DMS79 (cell line): ENCODE measurements at places on chromosomes 1 and 21.

GRCh38 chr1:227343206-227343605, 24.9 kb upstream of the CDC42BPA start:
- no peak for DNase-seq

DNA sequence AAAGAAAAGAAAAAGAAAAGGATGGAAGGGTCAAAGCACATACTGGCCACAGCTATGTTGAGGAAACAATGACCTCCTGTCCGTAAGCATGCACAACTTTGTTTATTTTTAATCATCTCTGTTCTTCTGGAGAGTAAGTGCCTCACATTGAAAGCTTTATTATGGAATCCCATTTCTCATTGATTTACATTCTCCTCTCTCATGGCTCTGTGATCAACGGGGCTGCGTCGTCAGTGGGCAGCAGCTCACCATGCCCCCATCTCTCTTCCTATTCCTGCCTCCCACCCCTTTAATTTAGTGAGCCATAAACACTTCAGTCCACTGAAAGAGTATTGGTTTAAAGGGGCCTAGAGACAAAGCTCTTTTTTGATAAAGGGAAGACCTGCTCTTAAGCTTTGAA, 98.9 kb downstream of the KAZN start:
- no peak for DNase-seq

GRCh38 chr1:48019714-48020315, 22.6 kb upstream of the TRABD2B start:
- DNase-seq = no peak

DNA sequence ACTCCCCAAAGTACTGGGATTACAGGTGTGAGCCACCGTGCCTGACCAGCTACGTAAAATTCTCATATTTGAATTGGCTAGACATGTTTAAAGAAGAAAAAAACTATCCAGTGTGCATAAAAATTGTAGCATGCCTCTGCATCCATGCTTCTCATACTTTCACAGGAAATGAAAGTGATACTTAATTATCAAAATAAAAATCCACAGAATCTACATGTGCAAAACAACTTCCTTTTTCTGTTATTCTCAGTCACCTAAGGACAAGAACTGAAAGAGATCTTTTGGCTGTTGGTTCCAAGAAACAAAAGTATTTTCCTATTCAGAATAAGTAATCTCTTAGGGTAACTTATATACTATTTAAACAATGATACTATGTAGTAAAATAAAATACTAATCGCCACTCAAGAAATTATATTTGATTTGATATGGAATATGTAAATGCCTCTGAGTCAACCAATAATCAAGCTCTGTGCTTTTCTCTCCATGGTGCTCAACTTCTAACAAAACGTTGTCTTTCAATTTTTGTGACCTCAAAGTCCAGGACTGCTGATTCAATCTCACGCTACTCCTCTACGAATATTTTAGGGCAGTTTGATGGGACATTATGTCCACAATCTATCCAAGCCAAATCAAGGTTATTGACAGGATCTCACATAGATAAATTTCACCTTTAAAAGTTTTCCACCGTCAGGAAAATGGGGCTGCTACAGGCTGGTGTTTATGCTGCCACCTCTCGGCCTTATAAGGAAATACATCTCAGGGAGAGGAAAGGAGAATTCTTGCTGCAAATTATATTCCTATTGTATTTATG, 102.7 kb downstream of the ZNF281 start:
- DNase-seq = no peak

GRCh38 chr1:55010887-55011217, 12.1 kb downstream of the BSND start:
- DNase-seq = no peak

- peak; percentile 49 for DNase-seq
Measured at GRCh38 chr1:179079113-179079761, 2.6 kb upstream of the TOR3A start.

DNA sequence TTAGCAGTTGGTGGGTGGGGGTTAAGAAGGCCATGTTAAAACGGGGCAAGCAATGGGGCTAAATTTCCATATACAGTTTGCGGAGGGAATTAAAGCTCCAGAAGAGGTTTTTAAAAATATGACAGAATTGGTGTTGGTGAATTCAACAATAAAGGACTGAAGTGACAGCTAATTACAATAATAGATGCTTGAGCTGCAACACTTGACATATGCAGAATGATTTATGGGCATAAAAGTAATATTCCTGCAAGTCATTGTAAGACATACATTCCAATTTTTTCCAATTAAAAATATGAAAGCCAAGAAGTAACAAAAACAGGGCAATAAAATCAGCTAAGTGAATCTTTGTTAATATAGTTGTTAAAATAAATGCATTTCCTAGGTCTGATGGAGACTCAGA, 202.2 kb upstream of the MAP1LC3C start:
- DNase-seq = no peak
